T-helper 17 cell (primary cell): ENCODE measurements at places on chromosomes 1 and 21. TPM values are rescaled to one million over a fixed set of nuclear protein-coding genes. Genes with fewer than 3 reads are reported as not detected.

TSPEAR gene
- total RNA-seq: not detected

KRTAP7-1 gene
- total RNA-seq: not detected

ARTN gene
- 0.65 TPM for total RNA-seq

CADM3 gene
- total RNA-seq: not detected

AADACL4 gene
- total RNA-seq: not detected

RHD gene
- 0.20 TPM for total RNA-seq

NBPF10 gene
- total RNA-seq: 5.6 TPM

KRTAP12-2 gene
- total RNA-seq: not detected

OR10J1 gene
- not detected for total RNA-seq

TSPAN1 gene
- not detected for total RNA-seq

DNA sequence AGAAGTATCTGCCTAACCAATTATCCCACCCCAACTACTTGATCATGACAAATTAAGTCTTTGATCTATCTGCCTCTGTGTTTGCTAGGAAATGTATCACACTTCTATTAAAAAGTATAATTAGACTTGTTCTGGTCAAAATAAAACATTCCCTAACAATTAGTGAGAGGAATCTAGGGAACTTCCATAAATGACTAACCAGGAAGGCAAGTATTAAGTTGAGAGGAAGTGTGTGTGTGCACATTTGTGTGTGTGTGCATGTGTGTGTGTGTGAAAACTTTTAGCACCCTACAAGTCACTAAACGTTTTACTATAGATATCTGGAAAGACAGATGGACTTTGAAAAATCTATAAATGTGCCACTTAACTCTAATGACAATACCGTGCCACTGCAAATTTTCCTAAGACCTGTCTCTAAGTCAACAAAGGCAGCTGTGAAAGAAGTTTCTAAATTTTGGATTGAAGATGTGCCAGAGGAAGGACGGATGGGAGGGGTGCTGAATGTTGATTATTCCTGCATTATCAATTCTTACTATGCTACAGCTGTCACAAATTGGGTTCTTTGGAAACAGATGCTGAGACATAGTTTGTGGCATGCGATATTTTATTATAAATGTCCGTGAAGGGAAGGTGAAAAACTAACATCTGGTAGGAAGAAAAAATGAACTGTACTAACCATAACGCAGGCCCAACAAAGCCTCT is 567.1 kb downstream of the PTPRC start:
- DNase-seq: no peak

DNA sequence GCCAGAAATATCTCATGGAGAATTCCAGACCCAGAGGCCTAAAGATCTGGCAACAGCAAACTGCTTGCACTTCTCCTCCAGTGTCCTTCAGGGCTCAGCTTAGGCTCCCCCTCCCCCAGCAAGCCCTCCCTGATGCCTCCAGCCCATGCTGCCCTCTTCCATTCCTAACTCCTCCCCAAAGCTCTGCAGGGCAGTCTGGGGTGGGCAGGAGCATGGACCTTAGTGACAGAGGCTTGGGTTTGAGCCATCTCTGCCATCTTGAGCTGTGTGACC is 436.8 kb downstream of the PTPRU start:
- no peak for DNase-seq

GRCh38 chr1:35726450-35727433 is 8.1 kb upstream of the C1orf216 start:
- DNase-seq: peak; percentile 31

DNA sequence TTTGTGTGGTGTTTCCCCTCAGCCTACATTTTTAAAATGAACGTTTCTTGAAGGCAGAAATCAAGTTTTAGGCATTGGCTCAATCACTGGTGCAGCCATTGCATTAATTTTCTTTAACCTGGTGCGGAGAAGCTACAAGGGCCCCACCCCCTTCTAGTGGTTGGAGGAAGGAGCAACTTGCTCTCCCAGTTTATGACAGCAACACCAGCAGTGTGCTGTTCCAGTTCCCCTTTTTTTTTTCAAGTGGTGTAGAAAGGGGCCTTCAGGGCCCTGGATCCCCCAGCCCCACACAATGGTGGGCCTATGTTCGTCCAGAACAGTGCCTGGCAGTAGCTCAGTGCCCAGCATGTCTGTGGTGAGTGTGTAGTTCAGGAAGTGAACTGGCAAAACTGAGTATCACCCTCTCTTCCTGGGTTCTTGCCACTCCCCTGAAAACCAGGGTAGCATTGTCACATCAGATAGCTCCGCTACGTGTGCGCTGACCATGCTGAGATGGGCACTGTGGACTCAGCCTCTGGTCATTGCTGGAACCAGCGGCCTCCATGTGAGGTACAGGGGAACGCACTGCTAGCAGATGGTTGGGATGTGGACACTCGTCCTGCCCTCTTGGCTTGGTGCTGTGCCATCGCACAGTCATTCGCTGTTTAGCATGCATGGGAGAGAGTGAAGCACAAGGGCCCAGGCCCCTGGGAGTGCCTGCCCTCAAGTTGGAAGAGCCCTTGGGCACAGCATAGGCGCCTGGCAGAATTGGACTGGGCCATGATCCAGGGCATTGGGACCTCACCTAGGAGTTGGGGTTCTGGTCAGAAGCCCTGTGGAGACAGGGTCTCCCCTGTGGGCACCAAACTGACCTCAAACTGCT is 7.2 kb downstream of the ARF1 start:
- DNase-seq: no peak

DNA sequence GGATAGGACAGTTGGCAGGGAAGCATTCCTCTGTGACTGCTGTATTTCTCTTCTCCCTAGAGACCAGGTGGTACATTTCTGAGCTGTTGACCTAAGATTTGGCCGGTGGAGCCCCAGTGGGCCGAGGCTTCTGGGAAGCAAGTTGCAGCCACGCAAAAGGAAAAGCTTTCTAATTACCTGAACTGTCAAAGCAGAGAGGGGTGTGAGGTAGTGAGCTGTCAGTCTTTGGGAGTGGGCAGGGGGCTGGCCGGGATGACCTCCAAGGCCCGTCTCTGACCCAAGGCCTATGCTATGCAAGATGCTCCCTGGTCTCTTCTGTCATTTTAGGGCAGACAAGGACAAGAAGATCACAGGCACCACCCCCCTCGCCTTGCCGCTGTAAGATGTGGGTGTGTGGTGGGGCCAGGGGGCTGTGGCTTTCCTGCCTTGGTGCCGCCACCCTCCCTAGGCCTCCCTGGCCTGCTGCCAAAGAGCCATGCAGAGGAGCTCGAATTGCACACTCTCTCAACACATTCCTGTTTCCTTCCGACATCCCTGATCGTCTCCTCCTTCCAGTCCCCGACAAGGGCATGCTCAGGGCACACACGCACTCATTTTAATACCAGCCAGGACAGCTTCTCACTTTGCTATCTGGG is 7.7 kb downstream of the PADI1 start:
- DNase-seq: peak; percentile 33

- no peak for DNase-seq
These were observed 83.0 kb upstream of the GCLM start for GRCh38 chr1:93992190-93992589.

GRCh38 chr1:91527781-91528180 is 27.1 kb downstream of the CDC7 start:
- no peak for DNase-seq

DNA sequence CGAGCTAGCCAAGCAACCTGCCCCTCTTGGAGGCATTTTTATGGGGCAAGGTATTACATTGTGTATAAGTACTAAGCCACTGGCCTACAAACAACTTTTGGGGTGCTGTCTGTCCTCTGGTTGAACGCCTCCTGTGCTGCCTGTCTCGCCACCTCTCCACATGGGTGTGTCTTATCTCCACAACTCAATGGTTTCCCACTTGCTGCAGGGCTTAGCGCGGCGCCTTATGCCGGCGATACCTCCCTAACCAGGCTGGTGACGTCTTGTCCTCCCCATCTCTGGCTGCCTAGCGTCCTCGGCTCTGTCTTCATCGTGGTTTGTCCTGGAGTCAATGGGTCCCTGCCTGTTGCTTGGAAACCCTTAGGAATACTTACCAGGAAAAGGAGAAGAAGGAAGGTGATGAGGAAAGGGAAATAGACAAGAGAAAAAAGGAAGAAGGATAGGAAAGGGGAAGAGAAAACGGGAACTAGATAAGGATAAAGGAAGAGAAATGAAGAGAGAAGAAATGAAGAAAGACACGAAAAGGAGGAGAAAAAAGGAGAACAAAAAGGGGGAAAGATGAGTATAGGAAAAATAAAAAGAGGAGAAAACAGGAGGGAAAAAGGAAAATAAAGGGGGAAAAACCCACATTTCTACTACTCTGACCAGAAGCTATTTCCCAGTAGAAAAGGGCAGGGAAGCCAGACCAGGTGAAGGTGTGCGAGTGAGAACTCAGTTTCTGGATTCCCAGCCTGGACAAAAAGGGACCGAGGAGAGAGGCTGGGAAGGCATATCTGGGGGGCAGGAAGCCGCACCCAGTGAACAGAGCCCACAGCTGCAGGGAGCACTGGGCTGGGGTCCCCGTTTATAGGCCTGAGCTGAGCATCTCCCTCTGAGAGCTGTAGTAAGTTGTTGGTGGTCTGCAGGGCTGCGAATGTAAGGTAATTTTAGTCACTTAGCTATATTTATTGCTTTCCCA is 86.2 kb downstream of the CLIC6 start:
- DNase-seq: no peak

- DNase-seq: no peak
These were observed 256.8 kb downstream of the TOMM20 start for GRCh38 chr1:234871710-234872271.

GRCh38 chr1:6108937-6109614 is 63.4 kb downstream of the KCNAB2 start:
- DNase-seq: no peak

DNA sequence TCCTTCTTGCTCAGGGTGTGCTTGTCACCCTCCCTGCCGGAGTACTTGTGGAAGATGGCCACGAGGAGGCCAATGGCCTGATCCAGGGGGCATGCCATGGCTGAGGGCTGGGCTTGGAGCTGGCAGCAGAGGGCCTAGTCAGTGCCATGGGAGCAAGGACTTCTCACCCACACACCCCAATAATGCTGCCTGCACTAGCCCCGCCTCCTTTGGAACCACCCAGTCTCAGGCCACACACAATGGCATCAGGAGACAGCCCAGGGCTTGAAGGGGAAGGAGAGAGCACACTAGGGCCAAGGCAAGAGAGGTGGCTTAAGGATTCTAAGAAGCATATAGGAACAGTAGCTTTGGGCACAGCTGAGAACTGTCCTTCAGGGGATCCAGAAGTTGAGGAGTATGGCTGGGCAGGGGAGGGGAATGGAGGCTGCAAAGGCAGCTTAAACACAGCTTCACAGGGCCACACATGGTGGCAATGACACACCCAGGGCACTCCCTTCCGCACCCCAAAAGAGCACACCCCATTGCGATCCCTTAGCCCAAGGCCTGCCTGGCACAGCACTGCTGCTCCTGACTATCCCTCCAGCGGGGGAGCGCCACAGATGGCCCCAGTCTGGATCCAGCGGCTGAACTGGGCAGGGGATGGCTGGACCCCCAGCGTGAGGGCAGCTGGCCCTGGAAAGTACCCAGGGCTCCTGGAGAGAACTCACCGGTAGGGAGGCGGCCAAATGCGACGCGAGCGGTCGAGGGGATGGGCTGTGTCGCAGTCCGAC is at the start of gene S100A6:
Gene S100A6, minus strand, starts transcription at position 750 of the 770 bp plus-strand sequence. Its CDS starts 652 bp downstream, at position 98.
- no peak for DNase-seq

DNA sequence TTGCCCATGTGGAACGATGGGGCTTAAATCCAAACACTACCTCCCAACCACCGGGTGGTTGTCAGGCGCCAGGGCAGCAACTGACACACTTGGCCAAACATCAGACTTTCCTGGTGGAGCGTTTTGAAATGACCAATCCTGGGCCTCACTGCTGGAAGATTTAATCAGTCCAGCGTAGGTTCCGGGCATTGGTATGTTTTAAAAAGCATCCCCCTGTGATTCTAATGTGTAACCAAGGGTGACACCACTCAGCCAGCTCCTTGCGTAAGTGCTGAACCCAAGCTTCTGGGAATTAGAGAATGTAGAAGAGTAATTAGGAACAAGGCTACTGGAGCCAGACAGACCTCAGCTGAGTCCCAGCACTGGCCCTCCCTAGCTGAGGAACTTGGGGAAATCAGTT is 44.8 kb upstream of the KAZN start:
- DNase-seq: no peak

DNA sequence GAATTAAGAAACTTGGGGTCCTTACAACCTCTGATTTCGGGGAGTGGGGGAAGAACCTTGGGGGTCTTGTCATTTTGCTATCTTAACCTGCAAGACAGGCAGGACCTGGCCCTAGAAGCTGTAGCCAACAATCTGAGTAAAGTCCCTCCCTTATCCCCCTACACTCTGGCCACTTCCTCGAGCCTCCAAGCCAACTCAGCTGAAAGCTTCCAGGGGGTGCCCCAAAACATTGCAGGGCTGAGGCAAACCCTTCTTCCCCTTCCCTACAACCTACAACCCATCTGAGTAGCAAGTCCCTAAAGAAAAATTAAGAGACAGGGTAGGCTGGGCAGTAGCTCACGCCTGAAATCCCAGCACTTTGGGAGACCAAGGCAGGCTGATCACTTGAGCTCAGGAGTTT is 5.0 kb downstream of the CERS2 start:
- DNase-seq: no peak

DNA sequence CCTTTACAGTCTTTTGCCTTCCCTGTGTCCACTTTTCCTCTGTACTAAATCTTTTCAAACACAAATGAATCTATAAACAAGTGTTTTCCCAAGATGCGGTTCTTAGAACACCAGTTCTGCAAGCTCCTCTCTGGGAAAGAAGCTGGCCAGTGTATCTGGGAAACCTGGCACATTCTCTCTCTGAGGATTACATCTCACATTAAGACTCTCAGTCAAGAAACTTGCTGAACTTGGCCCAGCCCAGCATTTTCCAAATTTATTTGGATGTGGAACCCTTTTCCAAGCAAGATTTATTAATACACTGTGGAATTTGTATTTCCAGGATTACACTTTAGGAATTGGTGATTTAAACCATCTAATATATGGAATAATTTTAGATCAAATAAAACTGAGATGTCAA is 105.7 kb downstream of the ZNF281 start:
- DNase-seq: no peak

DNA sequence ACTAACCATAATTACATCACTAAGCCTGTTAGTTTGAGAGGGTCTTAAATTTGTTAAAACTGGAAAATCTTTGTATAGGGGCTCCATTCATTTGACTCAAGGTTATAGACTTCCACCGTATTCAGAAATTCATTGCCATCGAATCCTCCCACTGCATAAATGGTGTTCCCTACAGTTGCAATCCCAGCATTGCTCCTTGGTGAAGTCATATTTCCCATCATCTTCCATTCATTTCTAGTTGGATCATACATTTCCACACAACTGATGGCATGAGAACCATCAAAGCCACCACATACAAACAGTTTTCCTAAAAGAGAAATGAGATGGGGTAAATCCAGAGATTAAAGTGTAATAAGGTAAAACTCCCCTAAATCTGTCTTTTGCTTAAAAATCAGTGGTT is 19.1 kb downstream of the IVNS1ABP start:
- no peak for DNase-seq

- DNase-seq: no peak
These were observed 23.7 kb upstream of the SLC45A1 start for GRCh38 chr1:8294170-8294697.
